NCI-H2171 (cell line): ENCODE measurements at places on chromosomes 16 and 17.

DNA sequence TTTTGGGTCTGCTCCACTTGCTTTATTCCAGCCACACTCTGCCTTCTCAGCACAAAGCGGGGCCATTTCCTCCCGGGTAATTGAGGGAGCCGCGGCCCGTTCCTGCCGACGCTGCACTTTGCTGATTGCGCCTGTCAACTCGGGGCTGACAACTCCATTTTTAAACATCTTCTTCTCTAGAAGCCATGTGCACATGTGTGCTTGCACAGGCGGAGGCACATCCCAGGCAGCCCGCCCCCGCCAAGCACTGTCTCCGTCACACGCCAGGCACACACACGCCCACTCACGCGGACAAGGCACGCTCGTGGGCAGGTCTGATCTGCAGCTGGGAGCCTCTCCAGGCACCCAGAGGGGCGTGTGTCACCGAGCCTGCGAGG, 63.2 kb downstream of the ENGASE start:
- no peak for DNase-seq

DNA sequence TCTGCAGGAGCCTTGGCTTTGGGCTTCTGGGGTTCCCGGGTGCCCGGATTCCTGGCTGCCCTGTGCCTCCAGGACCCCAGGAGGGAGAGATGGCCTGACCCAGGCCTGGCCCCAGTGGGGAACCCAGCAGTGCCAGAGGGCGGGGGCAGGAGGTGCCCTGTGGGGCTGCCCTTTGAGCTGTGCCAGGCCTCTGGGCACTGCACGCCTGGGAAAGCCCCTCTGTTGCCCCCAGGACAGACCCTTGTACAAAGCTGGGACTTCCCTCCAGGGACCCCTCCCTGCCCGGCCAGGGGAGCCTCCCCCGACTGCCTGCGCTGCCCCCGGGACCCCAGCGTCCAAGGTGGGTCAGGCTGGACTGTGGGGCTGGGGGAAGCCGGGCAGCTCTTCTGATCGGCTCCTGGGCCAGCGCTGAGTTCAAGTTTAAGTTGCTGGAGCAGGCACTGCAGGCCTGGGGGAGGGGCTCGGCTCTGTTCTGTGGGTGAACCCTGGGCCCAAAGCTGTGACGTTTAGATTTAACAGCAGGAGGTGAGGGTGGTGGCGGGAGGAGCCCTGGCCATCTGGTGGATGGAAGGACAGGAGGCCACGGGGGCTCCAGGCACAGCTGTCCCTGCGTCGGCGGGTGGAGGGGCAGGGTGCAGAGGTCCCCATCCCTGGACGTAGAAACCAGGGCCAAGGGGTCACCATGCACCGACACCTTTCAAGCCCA, 27.6 kb upstream of the C1QTNF8 start:
- no peak for DNase-seq

DNA sequence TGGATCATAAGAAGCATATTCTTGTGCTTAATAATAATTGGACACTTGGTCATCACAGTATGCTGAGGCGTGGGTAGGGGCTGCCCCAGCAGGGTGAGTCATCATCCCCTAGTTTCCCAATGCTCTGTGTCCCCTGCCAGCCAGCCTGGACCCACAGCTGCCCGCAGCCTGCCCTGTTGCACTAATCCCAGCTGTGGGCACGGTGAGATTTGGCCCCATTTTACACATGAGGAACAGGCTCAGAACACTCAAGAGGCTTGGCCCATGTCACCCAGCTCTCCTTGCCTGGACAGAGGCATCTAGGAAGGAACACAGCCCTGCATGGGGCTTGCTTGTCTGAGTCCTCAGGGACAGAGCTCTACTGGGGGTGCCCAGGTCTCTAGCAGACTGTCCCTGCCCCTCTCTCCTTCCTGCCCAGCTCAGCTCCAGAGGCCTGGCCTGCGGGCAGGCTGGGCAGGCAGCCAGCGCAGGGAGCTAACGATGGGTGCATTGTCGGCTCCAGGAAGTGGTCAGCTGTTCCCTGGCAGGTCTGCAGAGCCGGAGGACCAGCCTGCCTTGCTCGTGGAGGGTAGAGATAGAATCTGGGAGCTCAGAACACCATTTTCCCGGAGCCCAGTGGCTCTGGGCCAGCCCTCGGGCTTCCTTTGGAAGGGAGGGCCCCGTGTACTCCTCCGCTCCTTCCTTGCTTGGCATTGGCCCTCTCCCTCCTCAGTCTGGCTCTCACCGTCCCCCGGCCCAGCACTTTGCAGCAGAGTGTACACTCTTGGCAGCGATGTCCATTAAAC, 189.4 kb downstream of the RAB11FIP4 start:
- DNase-seq = no peak

- DNase-seq = no peak
Observed at GRCh38 chr17:72021417-72022041, 99.3 kb upstream of the SOX9 start.

- DNase-seq = no peak
Observed at GRCh38 chr17:35973333-35974260, 7.7 kb downstream of the CCL16 start.

DNA sequence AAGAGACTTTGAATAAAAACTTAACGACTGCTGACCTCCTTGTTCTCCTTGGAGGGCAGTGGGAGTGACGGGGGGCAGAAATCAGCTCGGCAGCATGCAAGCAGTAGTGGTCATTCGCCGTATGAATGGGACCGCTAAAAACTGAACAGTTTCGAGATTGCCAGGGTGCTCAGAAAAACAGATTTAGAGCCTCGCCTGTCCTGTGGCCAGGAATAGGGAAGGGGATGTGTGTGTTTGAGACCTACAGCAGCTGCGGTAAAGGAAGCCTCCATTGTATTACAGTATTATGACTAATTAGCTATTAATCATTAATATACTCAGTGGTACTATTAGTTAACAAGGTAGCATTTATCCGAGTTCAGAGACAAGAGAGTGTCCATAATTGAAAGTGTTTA, 670 bp upstream of the ZNF652 start:
- no peak for DNase-seq

GRCh38 chr17:74730491-74731346, 6.3 kb upstream of the RAB37 start:
- no peak for DNase-seq

DNA sequence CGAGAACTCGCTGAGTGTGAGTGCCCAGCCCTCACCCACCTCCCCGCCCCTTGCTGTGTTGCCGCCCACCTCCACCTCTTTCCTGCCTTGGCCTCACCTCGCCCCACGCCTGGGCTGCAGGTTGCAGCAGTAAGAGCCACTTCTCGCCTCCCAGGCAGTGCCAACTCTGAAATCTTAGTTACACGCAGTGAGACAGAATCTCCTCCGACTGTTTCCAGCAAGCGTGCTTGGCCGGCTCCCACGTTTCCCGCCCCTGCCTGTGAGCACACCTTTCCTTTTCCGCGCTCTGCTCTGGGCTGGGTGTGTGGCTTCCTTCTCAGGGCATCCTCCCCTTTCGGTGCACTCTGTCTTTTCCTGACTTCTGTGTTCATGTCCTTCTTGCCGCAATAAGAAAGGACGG, 5.7 kb downstream of the ENGASE start:
- no peak for DNase-seq

- peak; percentile 87 for DNase-seq
Observed at GRCh38 chr16:14501331-14502255, 128.5 kb downstream of the PARN start.

GRCh38 chr17:1582374-1582773, 19.8 kb upstream of the PITPNA start:
- no peak for DNase-seq

GRCh38 chr17:17213775-17214174, 7.6 kb upstream of the PLD6 start:
- DNase-seq = no peak

GRCh38 chr16:3004781-3005284, 7.9 kb upstream of the CLDN9 start:
- no peak for DNase-seq

DNA sequence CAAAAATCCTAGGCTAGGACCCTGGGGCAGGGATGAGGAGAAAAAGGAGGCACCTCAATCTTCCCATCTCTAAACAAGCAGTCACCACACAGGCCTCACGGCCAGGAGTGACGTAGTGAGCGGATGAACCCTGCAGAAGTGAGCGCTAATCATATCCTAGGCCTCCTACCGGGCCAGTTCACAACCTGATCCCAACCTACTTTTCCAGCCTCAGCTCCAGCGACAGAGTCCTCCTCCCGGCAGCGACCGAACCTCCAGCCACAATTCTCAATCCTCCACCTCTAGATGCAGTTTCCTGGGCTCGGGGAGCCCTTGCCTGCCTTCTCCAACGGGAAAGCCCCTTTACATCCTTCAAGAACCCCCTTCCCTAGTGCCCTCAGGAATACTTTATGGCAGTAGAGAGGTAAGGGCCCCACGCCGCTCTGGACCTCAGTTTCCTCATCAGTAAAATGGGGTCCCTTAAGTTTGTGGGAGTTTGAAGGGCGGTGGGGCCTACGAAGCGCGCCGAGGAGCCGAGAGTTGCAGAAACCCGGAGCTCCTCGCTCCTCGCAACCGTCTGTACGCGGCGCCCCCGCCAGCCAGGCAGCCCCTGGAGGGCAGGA, 1.4 kb downstream of the ZNF668 start:
- DNase-seq = no peak

GRCh38 chr16:53495325-53495724, 7.7 kb downstream of the AKTIP start:
- no peak for DNase-seq

DNA sequence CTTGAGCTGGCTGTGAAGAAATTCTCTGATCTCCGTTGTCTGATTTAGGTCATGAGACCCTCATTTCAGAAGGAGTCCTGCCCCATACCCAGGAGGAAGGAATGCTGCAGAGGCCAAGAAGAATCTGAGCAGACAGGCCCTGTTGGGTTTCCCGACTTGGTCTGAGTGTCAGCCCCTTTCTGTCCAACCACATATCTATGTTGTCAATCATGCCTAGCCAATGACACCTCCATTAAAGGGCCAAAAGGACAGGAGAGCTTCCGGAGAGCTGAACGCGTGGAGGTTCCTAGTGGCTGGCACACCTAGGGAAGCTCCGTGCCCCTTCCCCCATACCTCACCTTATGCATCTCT, 37.8 kb downstream of the PIMREG start:
- no peak for DNase-seq

DNA sequence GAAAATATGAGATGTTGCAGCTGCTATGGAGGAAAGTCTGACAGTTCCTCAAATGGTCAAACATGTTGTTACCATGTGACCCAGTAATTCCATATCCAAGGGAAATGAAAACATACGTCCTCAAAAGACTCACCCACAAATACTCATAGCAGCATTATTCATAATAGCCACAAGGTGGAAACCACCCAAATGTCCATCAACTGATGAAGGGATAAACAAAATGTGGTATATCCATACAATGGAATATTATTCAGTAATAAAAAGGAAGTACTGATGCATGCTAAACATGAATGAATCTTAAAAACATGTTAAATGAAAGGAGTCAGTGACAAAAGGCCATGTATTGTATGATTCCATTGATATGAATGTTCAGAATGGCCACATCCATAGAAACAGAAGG, 140.2 kb downstream of the PITPNC1 start:
- no peak for DNase-seq

- no peak for DNase-seq
Observed at GRCh38 chr16:25189305-25189704, 27.4 kb upstream of the AQP8 start.

- DNase-seq = no peak
Observed at GRCh38 chr16:89199241-89200123, 855 bp downstream of the SLC22A31 start.

- no peak for DNase-seq
Observed at GRCh38 chr16:73526011-73526804, 478.3 kb upstream of the ZFHX3 start.

DNA sequence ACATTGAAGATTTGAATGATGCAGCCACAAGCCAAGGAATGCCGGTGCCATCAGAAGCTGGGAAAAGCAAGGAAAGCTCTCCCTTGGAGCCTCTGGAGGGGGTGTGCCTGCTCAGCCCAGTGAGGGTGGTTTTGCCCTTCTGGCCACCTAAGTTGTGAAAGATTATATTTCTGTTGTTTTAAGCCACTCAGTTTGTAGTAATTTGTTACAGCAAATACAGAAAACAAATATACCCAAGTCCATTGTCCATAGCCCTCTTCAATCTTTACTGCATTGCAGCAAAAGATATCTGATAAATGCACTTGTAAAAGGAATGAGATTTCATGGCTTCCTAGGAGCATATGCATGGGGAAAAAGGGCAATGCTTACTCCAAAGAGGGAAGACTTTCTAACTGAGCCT, 447.9 kb downstream of the HAPSTR1 start:
- DNase-seq = no peak

- DNase-seq = no peak
Observed at GRCh38 chr17:33562792-33563191, 269.7 kb upstream of the ASIC2 start.

- no peak for DNase-seq
Observed at GRCh38 chr17:57305908-57306504, 49.7 kb downstream of the MSI2 start.

- no peak for DNase-seq
Observed at GRCh38 chr16:56916571-56917403, 15.2 kb upstream of the HERPUD1 start.

- no peak for DNase-seq
Observed at GRCh38 chr17:32807577-32807976, 69.3 kb downstream of the MYO1D start.

- no peak for DNase-seq
Observed at GRCh38 chr17:64147110-64148016, 17.4 kb upstream of the ERN1 start.
